NCI-H1105 treated with DMSO at 0.1 percent for 48 hours (cell line): ENCODE measurements at places on chromosomes 11 and 22.
A peak's percentile ranks its signal among the peaks of the same experiment; 100 is the strongest.

DNA sequence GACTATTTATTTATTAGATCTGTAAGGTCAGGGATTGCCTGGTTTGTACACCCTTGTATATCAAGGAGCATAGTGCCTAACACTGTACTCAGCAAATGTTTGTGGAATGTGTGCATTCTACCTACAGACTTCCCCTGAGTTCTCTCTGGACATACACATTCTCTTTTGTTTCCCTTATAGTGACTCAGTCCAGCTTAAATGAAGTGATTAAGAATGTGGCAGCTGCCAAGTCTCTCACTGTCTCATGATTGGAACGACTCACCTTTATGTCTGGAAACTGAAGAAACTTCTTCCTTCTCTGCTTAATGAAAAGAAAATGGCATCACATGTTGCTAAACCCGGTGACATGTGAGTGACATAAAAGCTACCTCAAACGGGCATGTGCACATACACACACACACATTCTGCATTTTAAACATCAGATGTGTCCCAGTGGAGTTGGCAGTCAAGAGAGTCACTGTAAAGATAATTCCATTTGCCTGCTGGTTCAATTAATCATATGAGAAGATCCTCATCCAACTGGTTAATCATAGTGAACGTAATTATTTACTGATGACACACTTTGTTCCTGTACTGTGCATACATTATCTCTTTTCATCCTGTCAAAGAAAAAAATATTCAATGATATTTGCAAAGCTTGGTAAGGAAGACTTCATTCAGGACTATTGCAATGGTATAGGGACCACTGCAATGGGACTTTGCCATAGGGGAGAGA is 42.8 kb downstream of the GLYAT start:
- no peak for DNase-seq

- DNase-seq: no peak
Measured at GRCh38 chr11:45982656-45983470, 60.4 kb downstream of the LARGE2 start.

DNA sequence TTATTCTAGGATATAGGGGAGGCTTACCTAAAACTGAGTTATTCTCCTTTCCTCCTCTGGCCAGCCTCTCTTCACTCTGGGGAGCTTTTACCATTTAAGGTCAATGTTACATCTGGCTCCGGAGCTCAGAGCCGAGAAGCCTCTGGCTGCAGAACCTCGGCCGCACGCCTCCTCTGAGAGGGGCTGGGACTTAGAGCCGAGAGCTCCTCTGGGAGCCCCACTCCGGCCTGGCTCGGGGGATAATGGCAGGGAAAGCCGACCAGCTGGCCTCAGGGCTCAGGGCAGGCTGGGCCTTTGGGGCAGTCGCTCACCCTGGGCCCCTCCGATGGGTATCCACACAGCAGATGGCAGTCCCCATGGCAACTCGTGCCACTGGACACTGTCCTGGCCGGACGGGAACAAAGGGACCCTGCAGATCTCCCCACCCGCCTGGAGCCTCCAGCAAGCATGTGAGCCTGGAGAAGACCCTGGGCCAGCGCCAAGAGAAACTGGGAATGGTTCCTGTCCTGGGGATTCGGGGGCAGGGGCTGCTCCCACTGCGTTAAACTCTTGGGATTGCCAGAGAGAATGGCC is at the start of gene IRAG1:
Gene IRAG1, minus strand, starts transcription at position 247 of the 573 bp plus-strand sequence. Its CDS starts 153 bp downstream, at position 94.
- DNase-seq: no peak

DNA sequence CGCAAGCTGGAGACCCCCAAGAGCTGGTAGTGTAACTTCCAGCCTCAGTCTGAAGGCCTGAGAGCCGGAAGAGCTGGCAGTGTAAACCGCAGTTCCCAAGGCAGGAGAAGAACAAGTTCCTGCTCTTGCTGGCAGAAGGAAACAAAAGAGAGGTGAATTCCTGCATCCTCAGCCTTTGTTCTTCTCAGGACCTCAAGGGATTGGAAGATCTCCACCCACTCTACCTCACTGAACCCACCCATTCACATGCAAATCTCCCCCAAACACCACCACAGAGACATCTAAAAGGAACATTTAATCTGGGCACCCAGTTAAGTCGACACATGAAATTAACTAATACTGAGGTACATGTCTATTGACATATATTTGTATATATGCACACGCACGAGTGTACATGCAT is 1310.3 kb downstream of the TBC1D22A start:
- no peak for DNase-seq

DNA sequence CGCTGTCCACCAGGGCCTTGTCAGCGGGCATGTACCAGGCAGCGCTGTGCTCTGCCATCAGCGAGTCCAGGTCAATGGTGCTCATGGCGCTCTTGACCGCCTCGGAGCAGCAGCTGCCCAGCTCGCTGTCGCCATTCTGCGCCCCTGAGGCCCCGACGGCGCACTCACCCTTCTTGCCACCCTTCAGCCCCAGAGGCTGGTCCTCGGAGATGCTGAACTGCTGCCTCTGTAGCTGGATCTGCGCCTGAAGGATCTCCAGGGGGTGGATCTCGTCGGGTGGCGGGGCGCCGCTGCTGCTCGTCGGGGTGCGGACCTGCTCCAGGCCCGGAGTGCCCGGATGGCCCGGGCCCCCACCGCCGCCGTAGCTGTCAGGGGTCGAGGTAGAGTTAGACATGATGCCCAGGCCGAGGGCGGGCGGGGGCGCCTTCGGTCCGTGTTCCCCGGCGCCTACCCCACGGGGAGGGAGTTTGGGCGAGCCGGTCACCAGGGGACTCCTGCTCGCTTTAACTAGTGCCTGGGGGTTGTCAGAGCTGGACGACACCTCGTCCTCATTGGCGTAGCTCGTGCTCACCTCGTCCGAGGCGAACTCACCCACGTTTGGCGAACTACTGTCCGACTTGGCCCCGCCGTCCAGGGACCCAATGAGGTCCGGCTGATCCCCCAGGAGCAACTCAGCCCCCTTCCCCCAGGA is 4.6 kb downstream of the MN1 start:
- no peak for DNase-seq

- no peak for DNase-seq
Measured at GRCh38 chr11:119691020-119691666, 37.9 kb downstream of the NECTIN1 start.

DNA sequence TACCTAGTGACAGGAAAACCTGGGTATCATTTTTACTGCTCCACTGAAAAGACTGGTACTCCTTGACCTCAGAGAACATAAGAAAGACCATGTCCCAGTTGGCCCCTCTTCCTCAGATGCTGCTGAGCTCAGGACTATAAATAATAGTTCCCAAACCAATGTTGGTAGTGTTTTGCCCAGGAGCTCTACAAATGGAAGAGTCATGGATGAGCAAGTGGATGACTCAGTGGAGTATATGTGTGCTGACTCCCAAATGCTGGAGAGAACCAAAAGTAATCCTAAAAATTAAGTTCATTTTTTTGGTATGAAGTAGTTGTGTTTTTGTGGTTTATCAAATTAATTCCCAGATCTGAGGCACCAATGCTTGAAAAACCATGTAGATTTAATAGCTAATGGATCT is 482.0 kb downstream of the KCNA4 start:
- no peak for DNase-seq

DNA sequence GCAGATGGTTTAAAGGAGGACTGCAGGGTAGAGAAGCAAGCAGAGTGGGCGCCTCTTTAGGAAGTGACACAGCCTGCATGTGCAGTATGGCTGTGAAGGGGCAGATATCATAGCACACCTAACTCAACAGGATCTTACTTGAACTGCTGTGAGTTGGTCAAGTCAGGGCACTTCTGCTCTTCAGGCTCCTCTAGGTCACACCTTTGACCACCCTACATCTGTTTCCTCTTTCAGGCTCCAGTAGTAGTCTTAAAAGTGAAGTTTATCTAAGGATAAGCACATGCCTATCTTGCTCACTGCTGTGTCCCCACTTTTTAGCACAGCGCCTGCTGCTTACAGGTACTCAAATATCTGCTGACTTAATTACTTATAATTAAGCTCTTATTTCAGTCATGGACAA is 6.5 kb downstream of the MRPL16 start:
- DNase-seq: no peak

DNA sequence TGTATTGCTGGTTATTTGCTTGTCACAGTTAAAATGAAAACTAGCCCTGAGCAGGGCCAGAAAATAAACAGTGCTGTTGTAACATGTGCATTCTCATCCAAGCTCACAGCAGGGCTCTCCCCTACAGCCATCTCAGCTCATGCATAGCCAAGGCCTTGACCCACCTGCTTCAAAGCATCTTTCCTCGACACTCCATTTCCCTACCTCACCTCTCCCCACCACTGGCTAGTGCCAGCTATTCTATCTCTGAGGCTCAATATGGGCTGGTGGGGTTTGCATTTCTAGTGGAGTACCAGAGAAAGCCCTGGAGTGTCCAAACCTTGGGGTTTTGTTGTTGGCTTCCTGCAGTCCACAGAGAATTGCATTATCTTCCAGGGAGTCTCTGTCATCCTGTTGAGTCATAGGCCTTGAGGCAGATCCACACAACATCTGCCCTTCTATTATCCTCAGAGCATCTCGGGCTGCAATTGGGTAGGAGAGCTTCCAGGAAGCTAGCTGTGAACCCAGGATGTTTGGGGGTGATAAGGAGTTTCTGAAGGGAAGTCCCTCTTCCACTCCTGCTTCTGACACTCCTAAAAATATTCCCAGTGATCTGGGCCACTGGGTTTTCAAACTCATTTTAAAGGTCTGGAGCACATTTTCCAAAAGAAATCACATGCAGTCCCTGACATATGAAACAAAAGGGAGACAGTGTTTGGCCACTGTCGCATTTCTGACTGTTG is 36.1 kb upstream of the AMOTL1 start:
- no peak for DNase-seq

DNA sequence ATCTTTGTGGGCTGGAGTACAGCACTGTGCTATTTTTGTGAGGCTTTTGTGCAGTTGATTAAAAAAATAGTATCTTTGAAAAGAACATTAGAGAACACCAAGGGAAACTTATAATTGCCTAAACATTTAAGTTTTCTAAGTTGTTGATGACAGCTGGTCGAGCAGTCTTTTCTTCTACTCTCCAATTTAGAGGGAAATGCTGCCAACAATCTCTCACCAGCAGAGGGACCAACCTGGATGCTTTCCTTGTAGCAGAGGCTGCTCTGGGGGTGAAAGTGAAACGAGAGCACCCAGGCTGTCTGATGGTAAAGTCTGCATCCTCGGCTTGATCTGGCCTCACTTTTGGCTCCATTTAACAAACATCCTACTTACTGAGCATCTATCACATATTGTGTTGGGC is 1286.5 kb upstream of the TENM4 start:
- peak; percentile 6 for DNase-seq

GRCh38 chr22:37188901-37189466 is 937 bp upstream of the C1QTNF6 start:
- no peak for DNase-seq

GRCh38 chr22:29580200-29580810 is 608 bp downstream of the NIPSNAP1 start:
- DNase-seq: no peak

- no peak for DNase-seq
Measured at GRCh38 chr11:105368711-105369110, 229.1 kb upstream of the CARD18 start.
